Activated gamma-delta T cell treated with Interleukin-2 at 50 U/mL for 16 hours (primary cell): ENCODE measurements at places on chromosomes 16 and 17.

DNA sequence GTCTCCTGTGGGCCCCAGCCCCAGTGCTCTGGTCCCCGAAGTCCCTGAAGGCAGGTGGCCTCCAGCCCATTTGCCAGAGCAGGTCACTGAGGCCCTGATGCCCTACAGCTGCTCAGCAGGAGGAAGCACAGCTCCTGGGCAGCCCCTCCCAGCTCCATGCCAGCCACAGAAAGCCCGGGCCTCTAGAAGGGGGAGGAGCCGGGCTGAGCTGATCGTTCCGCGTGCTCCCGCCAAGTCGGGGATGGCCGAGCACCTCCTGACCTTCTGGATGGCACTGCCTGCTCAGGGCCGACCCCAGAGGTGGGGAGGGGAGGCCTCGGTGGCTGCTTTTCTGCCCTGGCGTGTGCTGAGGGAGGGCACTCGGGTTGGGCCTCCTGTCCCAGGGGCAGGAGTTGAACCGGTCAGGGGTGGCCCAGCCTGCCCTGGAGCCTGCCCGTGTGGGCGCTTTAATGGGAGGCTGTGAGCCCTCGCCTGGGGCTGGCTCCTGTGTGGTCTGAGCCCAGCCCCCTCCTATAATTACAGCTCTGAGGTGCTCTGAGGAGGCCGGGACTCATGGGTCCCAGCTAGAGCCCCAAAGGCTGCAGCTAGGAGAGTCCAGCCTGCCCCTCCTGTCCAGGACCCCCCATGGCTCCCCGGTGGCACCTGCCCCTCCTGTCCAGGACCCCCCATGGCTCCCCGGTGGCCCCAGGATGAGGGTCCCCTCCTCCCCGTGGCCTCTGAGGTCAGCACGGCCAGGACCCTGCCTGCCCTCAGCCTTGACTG is 29.7 kb downstream of the ZFPM1 start:
- DNase-seq = no peak

DNA sequence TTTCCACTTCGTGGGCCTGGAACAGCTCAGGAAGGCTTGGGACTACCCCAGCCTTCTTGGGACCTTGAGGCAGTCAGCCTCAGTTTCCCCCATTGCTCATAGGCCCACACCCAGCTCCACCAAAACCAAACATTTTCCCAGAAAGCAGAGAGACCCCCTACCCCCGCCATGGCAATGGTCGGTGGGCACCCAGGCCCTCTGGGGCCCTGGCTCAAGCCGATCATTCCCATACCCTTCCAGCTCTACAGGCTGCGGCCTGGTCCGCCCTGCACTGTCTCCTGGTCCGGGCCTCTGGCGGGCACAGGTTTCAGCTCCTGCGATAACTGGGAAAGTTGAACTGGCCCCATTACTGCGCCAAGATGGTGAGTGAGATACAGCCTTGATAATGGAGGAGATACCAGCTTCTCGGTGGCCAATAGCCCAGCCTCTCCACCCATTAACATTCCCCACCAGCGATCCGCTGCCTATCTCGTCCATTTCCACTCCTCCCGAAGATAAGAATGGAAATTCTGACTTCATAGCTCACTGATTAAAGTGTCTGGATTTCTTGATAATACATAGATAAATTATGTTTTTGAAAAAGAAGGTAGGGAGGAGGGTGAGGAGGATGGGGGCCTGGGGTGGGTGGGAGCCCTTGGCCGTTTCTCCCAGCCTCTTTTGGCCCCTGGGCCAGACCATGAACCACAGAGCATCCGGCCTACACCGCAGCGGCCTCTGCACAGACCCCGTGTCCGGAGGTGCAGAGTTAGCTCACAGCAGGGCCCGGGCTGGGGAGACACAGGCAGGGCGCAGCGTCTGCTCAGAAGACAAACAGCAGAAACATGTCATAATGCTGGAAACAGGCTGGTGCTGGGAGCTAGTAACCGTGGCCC is 11.6 kb downstream of the ZFPM1 start:
- no peak for DNase-seq

DNA sequence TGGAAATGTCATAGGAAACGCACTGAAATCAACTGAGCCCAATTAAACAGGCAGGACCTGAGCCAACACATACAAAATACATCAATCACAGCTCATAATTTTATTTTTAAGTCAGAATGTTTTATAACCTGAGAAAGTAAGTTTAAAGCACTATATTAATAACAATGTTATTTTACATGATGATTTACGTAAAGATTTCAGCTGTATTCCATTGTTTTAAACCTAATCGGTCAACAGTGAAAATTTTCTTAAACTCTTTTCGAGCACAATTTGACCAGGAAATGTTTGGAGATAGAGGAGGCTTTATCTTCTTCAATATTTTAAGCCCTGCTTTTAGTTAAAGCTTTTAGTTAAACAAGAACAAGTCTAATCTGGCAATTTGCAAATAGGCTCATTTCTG is 201.8 kb upstream of the TOX3 start:
- no peak for DNase-seq

DNA sequence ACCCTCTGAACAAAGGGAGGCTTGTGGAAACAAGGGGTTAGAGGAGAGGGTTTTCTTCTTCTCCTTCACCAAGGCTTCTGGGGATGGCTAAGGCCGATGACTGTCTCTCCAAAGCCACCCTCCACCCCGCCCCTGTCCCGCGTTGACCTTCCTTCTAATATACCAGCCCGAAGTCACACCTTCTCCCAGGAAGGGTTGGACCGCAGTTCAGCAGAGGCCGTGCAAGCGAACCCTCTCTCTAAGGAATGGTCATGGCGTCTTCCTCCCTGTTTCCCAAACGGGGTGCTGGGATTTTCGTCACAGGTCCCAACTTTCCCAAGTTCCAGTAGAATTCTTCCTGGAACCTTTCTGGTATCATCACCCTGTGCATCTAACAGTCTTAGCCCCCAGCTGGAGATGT is 49.4 kb downstream of the FZD2 start:
- no peak for DNase-seq

DNA sequence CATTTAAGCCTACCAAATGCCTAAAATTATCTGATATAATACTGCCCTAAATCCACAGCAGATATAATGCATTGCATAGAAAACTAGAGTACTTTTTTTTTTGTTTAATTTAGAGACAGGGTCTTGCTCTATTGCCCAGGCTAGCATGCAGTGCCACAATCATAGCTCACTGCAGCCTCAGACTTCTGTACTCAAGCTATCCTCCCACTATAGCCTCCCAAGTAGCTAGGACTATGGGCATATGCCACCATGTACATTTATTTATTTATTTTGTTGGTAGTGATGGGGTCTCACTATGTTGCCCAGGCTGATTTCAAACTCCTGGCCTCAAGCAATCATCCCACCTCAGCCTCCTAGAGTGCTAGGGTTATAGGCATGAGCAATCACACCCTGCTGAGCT is 20.0 kb downstream of the BRCA1 start:
- DNase-seq = no peak

DNA sequence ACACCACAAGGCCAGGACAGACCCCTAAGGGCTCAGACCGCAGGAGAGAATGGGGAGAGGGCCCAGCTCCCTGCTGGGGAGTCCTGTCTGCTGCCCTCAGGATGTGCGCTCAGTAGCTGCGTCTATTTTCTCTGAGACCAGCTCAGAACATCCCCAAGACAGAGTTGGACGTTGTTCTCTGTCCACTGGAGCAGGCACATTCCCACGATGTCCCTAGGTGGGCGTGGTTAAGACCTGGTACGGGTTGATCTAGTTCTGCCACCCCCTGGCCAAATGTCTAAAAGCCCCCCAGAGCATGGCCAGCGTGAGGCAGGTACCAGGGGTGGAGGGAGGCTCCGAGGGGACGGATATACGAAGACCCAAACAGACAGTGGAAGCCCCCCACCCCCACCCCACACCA is 842 bp upstream of the CALB2 start:
- DNase-seq = no peak

DNA sequence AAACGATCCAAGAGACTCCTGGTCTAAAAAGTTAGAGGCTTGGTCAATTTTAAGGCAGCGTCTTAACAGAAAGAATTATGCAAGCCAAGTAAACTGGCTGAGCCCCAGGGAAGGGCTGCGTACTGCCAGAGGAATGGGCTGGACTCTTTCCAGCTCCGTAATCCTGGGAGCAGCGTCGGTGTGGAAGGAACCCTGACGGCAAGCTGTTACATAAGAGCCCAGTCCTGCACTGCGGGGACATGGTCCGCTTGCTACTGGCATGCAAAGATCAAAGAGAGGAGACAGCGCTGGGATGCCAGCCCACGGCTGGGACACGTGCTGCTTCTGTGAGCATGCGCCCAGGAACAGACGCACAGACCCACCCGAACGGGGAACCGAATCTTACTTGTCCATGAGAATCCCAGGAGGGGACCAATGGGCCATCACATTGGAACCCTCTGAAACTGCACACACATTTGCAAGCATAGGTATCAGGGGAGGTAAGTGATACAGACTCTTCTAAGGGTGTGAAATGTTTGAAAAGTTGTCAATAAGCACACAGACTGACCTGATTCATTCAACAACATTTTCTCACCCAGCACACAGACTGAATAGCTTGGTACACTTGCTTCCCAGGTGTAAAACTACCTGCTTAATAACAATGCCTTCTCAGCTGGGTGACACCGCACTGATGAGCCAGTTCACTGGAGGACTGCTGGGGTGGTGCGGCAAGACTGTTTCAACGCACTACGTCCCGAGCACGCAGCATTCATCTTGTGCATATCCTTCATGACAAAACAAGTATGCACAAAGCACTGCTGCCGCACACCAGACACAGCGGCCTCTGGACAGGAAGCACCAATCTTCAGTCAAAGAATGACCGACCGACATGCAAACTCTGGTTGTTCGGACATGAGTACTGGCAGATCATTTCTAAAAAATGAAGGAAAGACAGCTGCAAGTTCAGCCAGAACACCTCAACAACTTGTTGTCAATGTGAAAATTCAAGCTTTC is 94.9 kb downstream of the ANKRD11 start:
- no peak for DNase-seq

GRCh38 chr17:47210779-47211178 is 1.6 kb downstream of the MYL4 start:
- no peak for DNase-seq
